ENCODE measurements at places on chromosomes 7 and 10. TPM values are rescaled to one million over a fixed set of nuclear protein-coding genes. Genes with fewer than 3 reads are reported as not detected.

ADRA2A gene
- total RNA-seq = 0.74 TPM

- DNase-seq = no peak
Measured at GRCh38 chr10:132329565-132330485, 2.2 kb upstream of the LRRC27 start.

DNA sequence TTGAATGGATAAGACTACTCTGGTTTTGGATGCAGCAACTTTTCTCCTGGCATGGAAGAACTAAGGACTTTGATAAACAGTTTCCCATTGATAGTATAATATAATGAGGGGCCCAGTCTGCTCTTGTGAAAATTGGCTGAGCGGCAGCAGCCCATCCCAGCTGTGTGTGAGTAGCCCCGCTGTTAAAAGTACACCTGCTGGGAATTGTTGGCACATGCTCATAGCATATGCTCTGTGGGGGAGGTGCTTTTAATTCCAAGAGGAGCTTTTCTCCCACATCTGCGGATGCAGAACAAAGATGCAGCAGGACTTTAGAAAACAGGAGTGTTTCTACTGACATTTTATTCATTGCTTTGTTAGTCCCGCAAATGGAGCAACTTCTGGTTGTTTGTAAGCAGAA, 19.0 kb downstream of the SRI start:
- DNase-seq = no peak

GRCh38 chr10:74097776-74098175, 52.9 kb downstream of the AP3M1 start:
- DNase-seq = no peak

- no peak for DNase-seq
Measured at GRCh38 chr10:30436191-30436611, 2.2 kb downstream of the MAP3K8 start.

DNA sequence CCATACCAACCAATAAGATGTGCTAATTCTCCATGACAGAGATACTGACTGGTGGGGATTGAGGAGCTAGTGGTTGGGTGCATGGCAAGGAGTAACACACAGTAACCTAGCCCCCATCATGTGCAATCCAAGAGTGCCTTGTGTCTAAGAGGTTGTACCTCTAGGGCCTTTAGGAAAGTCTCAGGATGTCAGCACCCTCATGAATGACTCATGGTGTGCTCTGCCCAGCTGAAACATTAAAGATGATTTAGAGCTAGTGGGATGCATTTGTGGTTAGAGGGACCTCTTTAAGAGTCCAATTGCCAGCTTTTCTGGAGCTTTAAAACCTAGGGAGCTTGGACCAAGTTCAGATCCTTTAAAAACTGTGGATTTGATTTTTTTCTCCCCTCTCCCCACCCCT, 181.1 kb downstream of the HERPUD2 start:
- no peak for DNase-seq

DNA sequence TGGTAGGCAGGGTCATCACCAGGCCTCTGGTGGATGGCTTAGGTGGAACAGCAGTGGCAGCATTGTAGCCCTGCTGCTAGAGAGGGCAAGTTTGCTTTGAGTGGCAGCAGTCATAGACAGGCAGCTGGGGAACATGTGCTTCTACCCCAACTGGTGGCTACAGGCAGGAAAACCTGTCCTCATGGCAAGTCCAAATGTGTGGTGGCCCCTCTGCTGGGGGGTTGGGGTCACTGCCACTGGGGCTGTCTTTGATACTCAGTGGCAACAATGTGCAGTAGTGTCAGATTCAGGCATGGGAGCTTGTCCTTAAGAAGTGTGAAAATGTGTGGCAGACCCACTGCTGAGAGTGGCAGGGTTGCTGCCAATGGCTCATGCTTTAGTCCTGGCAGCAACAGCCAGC, 186.2 kb upstream of the NPSR1 start:
- DNase-seq = no peak

GRCh38 chr10:113423981-113424721, 128.7 kb upstream of the HABP2 start:
- DNase-seq = no peak

Measured in right cardiac atrium (tissue), 5 donors.